Caco-2 (cell line): ENCODE measurements at places on chromosomes 7 and 10. TPM values are rescaled to one million over a fixed set of nuclear protein-coding genes. Genes with fewer than 3 reads are reported as not detected.

The RPS24 gene
- total RNA-seq, result 2,311 and 2,407 TPM in 2 replicates

The PLXDC2 gene
- 0.54 and 1.2 TPM in 2 replicates for total RNA-seq

The MYO3A gene
- total RNA-seq, result not detected in 2 replicates

The MYH16 gene
- total RNA-seq, result not detected in 2 replicates

The ASZ1 gene
- total RNA-seq, result not detected in 2 replicates

The FOXI2 gene
- total RNA-seq, result not detected in 2 replicates

The IRF5 gene
- total RNA-seq, result 1.2 and 1.8 TPM in 2 replicates

The STRIP2 gene
- 5.8 and 6.5 TPM in 2 replicates for total RNA-seq

The PPP1R3C gene
- total RNA-seq, result not detected in 2 replicates

DNA sequence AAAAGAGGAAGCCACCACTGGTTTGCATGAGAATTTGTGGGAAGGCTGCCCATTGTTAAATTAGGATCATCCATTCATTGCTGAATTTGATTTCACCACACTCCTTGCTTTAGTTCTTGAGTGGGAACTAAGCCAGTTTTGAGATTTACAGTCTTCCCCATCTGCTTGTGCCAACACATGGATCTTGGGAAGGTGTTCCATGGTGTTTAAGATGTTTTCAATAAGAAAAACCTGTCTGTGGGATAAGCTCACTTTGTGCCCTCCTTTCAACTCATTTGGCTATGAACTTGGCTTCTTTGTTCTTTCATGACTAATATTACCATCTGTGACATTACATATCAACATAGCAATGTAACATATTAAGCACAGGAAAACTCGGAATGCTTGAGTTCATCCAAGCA is 73.2 kb downstream of the INHBA start:
- DNase-seq, result no peak

GRCh38 chr10:60992636-60993035 is 48.7 kb upstream of the RHOBTB1 start:
- no peak for DNase-seq

DNA sequence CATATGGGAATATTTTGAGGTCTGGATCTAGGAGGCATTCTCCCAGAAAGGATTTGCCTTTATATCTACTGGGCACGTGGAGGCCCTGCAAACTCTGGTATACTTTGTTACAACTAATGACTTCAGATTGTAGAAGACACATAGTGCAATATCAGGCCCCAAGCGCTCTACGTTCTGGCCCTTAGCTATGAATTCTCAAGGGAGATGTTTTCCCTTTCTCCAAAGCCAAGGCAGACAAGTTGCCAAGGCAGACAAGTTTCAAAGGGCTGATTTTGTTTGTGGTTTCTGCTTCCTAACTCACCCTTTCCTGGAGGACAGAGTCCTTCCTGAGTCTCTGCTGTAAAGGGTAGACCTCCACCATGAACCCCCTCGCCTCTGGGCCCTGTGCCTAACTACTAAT is 99.4 kb upstream of the CTTNBP2 start:
- DNase-seq, result no peak

GRCh38 chr10:124715439-124715838 is 28.7 kb downstream of the FAM53B start:
- no peak for DNase-seq

GRCh38 chr10:97154781-97155180 is 31.0 kb downstream of the SLIT1 start:
- DNase-seq, result no peak

GRCh38 chr7:33562996-33563395 is 342.3 kb upstream of the BMPER start:
- no peak for DNase-seq

GRCh38 chr7:108128514-108128913 is 1.6 kb downstream of the LAMB4 start:
- DNase-seq, result no peak

GRCh38 chr10:45640049-45640448 is 32.5 kb downstream of the ZFAND4 start:
- no peak for DNase-seq

DNA sequence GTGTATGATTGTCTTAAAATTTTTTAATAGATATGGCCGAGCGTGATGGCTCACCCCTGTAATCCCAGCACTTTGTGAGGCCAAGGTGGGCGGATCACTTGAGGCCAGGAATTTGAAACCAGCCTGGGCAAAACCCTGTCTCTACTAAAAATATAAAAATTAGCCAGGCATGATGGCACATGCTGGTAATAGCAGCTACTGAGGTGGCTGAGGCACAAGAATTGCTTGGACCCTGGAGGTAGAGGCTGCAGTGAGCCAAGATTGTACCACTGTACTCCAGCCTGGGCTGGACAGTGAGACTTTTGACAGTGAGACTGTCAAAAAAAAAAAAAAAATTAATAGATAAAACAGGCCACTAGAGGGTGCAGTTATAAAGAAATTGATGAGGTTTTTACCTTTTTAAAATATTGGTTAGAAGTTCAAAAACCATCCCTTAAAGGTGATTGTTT is 20.5 kb downstream of the NOM1 start:
- no peak for DNase-seq

- DNase-seq, result no peak
Observed at GRCh38 chr7:107387128-107387527, 82.7 kb upstream of the GPR22 start.

DNA sequence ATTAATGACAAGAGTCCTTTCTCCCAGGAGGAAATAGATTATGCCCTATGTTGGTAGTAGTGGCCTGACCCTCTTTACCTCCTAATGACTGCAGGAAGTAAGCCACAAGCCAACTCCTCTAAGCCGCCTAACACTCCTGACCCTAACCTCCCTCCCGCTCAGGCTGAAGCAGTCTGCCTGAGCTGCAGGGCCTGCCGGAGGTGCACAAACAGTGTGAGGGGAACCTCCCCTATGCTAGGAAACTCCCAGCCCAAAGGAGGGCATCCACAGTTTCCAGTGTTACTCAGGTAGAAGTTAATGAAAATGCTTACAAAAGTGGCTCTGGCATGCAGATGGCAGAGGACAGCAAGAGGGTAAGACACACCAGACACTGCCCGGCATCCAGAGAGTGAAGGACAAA is 294.4 kb upstream of the GALNT17 start:
- no peak for DNase-seq

- DNase-seq, result peak; percentile 59
Observed at GRCh38 chr10:119207713-119208552, 562 bp downstream of the GRK5 start.

- DNase-seq, result no peak
Observed at GRCh38 chr7:12821746-12822145, 134.3 kb downstream of the ARL4A start.

GRCh38 chr10:28788252-28788651 is 110.9 kb downstream of the BAMBI start:
- DNase-seq, result no peak

DNA sequence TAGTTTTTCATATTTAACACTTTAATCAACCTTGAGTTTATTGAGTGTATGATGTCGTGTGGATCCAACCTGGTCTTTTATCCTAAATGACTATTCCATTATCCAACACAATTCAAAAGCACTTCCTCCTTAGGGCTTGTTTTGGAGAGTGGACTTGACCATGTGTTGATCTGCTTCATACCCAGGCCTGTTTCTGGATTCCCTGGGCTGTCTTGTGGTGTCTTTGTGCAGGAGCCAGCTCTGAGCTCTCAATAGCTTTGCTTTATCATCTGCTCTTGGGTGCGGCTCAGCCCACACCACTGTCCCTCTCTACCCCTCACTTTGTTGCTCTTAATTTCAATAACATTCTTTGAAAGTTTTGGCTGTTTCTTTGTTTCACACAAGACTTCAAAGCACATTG is 70.9 kb upstream of the CHST15 start:
- DNase-seq, result no peak

DNA sequence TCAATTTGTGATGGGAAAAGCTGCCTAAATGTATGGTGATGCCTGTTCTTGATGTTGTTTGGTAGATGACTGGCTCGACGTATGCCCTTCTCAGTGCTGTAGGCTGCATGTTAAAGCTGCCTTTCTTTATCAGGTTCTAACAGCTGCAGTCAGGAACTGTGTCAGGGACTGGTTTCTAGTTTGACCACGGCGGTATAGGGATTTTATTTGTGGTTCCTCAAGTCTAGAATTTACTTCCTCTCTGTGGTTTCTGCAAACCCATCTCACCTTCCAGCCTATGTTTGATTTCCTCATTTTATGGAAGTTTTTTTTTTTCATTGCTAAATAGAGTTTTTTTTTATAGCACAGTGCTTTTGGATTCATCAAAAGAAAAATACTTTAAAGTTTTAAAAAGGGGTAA is 26.5 kb downstream of the LMTK2 start:
- DNase-seq, result no peak

DNA sequence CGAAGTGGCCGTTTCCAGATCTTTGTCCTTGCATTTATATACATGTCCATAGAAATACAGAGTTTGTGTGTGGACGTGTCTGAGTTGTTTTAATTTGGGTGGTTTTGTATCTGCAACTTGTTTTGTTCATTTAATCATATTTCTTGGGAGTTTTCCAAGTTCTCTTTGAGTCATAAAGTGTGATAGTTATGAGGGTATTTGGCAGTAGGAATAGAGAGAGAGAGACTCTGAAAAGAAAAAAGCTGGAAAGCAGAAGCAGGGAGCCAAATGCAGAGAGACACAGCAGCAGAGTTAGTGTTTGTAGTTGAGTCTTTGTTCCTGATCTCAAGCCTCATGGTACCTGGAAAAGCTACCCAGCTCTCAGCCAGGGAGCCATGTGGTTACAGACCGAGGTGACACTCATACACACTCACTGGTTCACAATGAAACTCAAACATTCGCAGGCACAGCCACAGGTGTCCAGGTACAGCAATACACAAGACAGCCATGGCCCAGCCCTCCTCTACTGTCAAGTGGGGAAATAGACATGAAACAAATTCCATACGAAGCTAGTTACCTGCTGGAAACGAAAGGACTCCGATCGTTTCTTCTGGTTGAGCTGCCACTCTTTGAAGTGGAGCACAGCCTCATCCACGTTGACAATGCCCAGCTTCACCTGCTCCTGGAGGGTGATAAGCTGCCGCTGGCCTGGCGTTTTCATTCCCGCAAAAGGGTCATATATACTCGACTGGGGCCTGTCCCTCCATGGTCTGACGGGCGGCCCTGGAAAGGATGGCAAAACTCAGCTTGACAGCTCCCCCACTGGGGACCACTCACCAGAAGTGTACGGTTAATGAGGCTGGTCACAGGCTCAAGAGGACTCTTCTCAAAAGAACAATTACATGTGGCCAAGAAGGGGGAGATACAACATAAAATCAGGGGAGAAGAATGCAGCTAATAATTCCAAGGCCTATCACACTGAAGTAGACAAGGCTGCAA is 33.3 kb upstream of the TM9SF3 start:
- DNase-seq, result no peak

GRCh38 chr10:15461353-15462108 is 90.4 kb upstream of the FAM171A1 start:
- DNase-seq, result peak; percentile 45

DNA sequence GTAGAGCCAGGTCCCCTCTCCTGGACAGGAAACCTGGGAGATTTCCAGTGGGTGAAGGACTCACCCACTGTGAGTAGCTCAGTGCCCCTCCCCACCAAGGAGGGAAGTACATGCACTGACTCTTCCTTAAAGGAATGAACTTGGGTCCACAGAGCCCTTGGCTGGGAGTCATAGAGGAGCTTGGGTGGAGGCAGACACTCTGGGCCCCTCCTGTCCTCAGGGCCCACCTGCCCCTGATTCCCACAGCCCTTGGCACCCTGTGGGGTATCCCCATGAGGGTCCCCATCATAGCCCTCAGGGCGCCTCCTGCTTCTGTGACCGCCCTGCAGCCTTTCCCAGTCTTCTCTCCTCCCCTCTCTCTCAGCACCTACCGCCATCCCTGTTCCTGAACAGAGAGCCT is 3.7 kb downstream of the EN2 start:
- DNase-seq, result no peak

GRCh38 chr7:113004726-113005454 is 81.7 kb downstream of the GPR85 start:
- DNase-seq, result no peak

DNA sequence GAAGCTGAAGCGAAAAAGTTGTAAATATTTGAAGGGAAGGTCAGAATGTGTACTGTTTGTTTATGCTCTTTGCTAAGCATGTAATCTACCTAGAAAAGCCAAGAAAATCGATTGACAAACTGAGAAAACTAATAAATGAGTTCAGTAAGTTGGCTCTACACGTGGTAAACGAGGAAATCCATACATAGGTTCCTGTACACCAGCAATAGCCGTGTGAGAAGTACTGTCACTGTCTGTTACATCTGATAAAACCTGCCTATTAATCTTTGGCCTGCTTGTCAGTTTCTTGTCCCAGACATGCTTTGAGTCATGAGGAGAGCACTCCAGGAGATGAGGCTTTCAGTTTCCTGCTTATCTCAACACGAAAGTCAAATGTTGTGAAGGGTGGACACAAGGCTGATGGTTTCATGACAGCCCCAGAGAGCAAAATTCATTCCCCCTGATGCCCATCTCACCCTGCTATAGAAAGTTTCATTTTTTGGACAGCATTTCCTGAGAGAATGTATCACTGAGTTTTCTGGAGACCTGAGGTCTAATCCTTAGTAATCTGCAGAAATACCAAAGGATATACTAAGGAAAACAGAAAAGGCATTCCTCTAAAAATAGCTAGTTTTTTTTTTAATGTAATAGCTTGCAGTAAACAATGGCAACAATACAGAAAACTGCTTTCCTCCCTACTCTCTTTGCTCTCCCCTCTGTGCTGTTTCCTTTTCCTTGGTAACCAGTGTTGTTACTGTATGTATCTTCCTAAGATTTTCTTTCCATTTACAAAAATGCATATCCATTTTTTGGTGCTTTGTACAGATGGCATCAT is 18.8 kb downstream of the BMPR1A start:
- no peak for DNase-seq

- DNase-seq, result no peak
Observed at GRCh38 chr10:60189861-60190475, 199.7 kb downstream of the ANK3 start.

DNA sequence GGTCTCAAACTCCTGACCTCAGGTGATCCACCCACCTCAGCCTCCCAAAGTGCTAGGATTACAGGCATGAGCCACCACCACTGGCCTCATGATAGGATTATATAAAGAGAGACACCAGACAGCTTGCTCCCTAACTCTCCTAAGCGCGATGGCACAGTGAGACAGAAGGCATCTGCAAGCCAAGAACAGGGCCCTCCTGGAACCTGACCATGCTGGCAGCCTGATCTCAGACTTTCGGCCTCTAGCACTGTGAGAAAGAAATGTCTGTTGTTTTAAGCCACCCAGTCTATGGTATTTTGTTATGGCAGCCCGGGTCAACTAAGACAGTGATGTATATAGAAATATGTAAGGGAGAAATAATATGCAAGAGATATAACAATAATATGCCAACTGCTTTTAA is 51.2 kb downstream of the SRPK2 start:
- DNase-seq, result no peak
